NCI-H146 (cell line): ENCODE measurements at places on chromosomes 11 and 22.

GRCh38 chr11:76798202-76798581 is 15.0 kb downstream of the TSKU start:
- DNase-seq = no peak

DNA sequence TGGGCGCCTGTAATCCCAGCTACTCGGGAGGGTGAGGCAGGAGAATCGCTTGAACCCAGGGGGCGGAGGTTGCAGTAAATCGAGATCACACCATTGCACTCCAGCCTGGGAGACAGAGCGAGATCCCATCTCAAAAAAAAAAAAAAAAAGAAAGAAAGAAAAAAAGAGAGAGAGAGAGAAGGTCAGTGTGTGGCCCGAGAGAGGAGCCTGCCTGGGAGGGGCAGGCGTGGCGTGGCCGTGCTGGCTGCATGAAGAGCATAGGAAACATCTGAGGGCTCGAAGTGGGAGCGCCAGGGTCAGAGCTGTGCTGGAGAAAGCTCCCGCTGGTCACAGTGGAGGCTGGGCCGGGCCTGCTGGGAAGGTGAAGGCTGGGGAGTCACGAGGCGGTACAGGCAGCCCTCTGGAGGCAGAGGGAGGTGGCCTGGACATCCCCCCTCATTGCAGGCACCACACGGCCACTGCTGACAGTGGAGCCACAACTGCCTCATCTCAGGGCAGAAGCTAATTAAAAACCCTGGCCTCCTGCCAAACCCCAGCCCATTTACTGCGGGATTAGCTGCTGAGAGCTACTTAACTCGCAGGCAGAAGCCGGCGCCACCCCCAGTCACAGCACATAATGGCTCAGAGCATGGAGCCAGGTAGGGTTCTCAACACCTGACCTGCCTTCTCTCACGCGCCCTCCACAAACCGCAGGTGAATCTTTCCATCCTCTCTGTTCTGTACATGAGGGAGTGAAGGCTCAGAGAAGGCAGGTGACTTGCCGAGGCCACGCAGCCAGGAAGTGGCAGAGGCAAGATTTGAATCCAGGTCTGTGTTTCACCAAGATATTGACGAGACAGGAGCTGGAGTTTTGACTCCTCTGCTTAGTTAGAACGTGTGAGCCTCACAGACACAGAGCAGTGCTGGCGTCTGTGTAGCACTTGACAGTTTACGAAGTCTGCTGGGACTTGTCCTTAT is 32.6 kb downstream of the NFAM1 start:
- peak; percentile 90 for DNase-seq

DNA sequence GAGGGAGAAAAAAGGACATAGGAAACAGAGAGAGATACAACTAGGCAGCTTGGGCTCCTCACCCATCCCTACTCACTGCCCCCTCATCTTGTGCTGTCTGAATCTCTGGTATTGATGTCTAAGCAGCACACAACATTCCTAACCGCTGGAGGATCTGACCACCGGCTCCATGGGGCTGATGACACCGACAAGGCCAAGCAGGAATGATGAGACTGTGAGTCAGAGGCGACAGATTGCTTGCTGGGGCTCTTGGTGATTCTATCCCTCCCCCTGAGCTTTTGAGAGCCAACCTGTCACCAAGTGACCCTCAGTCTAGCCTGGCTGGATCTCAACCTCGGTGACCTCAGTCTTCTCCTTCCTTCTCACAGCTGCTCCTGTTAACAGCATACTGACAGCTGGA is 13.8 kb downstream of the PAMR1 start:
- no peak for DNase-seq

GRCh38 chr22:37740455-37741311 is 43.8 kb downstream of the TRIOBP start:
- no peak for DNase-seq

DNA sequence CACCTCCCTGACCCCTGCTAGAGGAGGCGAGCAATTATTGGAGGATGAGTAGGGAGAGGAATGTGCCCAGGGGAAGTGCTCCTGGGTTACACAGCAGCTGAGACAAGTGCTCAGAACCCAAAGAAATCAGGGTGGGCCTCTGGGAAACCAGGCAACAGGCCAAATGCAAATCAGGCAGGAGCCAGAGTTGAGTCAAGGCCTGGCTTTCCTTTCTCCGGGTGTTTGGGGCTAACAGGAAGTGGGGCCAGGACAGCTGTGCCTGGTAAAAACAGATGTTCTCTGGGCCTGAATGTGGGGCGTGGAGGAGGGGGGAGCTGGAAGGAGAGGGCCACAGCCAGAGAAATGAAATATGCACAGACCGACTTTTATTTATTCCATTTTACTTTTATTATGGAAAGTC is 22.0 kb downstream of the MFNG start:
- no peak for DNase-seq

DNA sequence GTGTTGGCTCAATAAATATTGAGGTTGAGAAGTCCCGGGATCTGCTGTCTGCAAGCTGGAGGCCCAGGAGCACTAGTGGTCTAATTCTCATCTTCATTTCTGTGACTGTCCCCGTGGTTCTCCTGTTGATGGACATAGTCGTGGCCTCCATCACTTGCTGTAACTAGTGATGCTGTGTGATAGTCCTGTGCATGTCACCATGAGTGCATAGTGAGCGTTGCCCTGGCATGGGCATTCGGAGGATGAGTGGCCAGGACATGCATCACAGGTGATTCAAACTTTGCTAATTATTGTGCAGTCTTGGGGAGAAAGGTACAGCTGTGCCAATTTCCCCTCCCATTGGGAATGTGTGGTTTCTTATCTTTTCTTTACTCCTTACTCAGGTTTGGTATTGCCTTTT is 902.2 kb downstream of the BRD1 start:
- DNase-seq = no peak

- peak; percentile 52 for DNase-seq
Measured at GRCh38 chr11:127037001-127037400, 36.4 kb upstream of the KIRREL3 start.

DNA sequence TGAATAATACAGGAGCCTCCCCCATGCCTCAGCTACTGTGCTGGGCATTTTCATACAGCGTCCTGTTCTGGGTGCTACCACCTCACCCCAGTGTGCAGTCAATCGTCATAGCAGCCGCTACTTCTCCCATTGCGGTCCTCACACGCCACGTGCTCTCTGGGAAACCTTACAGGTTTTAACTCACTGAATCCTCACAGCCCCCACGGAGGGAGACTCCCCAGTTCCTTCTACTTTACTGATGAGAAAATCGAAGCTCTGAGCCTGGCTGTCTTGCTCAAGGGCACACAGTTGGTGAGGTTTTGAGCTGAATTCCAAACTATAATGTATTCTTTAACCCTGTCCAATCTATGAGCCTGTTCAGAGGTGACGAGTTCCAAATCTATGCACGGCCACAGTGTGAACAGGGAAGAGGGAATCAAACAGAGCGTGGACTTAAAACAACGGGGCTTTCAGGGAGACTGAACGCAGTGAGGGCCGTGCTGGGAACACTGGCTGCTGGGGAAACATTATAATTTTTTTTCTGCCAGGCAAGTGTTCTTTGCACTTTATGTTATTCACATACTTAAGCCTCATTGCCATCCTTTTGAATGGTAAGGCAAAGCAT is 421.5 kb downstream of the BRD1 start:
- DNase-seq = no peak

GRCh38 chr22:49685116-49685515 is 142.6 kb downstream of the BRD1 start:
- DNase-seq = no peak

- peak; percentile 94 for DNase-seq
Measured at GRCh38 chr22:42369250-42370041, 62.8 kb downstream of the NFAM1 start.

- DNase-seq = no peak
Measured at GRCh38 chr11:65501472-65502273, 2.8 kb downstream of the MALAT1 start.

DNA sequence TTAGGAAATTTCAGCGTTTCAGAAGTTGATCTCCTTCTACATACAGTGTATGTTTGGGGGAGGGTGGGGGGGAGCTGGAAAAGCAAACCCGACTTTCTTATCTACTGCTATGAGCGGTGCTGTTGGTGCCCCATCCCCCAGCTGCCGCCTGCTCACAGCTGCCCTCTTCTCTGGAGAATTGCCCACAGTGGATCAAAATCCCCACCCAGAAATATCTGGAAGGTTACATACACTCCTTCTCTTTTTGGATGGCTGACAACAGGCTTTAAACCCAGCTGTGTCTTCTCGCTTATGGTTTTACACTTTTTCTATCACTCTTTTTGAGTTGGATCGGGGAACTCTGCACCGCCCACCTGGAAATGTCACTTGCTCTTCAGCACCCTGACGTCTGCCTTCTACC is 56.4 kb downstream of the DHCR7 start:
- DNase-seq = no peak

DNA sequence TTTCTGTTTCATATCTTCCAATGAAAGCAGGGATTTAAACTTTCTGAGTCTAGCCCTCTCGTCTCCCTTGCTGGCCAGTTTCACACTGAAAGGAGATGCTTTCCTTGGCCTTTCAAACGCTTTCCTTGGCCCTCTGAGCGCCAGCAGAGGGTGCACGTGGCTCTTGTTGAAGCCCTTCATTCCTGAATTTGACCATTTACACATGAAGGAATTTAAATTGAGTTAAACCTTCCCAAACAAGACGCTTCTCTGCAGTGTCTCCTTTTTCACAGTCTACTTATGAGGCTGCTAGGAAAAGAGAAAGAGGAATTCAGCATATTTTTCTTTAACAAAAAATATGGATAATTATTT is 21.6 kb downstream of the NNMT start:
- DNase-seq = peak; percentile 85

DNA sequence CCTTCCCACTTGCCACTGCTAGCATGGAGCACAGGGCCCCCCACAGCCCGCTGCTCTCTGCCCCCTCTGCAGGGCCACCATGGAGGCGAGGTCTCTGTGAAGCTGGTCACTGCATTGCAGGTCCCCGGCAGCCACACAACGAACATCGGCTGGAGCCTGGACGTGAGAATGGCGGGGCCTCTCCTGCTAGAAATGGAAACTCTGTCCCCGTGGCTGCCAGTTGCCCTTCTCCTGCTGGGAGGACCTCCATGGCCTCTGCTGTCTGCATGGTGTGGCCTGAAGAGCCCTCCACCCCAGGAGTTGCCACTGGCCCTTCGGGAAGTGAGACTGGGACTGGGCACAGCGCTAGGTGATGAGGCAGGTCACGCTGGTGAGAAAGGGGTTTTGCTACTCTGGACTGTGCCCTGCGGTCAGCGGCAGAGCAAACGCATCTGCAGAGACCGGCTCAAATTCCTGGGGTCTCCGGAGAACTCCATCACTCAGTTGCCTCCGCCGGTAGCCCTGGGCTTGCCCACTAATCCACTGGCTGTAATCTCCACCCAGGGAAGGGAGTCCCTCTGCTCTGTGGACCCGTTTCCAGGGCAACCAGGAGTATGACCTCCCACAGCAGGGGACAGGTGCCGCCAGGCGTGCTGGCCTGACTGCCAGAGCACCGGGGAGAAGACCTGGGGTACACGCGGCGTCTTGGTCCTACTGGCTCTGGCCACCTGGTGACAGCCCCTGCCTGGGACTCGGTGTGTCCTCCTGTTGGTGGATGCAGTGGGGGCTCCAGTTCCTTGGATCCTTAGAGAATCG is 806.3 kb downstream of the BRD1 start:
- DNase-seq = peak; percentile 26

DNA sequence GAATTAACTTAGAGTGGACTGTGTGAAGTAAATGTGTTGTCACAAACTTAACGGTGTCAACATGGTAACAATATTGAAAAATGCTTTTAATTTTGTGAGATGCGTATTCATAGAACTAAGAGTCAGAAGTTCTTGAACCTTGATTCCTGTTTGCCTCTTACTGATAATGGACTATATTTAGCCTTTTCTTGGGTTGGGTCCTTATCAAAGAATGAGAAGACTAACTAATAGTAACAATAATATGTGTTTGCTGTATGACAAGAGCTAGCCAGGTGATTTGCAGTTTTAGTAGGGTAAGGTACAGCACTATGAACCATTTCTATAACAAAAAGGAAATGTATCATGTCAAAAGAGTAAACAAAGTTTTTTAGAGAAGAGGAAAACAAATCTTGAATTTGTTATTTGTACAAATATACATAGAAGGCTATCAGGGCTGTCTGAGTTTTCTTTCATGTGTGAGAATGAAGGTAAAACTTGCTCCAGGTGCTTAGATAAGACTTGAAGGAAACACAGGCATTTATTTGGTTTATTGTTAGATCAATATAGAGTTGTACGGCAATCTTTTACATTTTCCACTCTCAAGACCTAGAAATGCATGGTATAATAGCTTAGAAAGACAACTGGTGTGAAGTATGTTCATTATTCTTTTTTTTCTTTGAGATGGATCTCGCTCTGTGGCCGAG is 74.1 kb downstream of the PACS1 start:
- DNase-seq = no peak

- DNase-seq = no peak
Measured at GRCh38 chr22:37032535-37033460, 13.3 kb downstream of the MPST start.

DNA sequence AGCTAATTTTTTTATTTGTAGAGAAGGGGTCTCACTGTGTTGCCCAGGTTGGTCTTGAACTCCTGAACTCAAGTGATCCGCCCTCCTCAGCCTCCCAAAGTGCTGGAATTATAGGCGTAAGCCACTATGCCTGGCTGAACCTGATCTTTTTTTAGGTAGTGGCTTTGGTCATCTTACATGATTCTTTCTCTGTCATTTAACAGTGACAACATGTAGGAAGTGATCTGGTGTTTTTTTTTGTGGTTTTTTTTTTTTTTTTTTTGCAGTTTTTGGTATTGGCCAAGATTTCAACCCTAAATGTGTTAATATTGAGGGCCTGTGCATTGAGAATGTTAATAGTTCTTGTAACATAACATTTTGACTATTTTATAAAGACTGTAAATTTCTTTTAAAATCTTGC is 8.0 kb upstream of the FERMT3 start:
- no peak for DNase-seq

DNA sequence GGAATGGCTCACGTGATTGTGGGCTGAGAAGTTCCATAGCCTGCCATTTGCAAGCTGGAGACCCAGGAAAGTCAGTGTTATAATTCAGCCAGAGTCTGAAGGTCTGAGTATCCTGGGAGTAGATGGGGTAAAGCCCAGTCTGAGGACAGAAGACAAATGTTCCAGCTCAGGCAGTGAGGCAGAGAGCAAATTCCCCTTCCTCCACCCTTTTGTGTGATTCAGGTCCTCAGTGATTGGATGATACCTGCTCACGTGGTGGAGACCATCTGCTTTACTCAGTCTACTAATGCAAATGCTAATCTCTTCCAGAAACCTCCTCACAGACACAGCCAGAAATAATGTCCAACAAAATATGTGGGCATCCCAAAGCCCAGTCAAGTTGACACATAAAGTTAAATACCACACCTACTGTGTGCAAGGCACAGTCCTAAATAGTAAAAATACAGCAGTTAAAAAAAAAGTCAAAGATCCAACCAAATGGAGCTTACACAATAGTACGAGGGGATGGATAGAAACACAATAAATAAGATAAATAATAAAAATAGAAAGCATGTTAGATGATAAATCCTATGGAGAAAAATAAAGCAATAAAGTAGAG is 13.2 kb upstream of the APOL6 start:
- DNase-seq = no peak

- DNase-seq = no peak
Measured at GRCh38 chr22:37229012-37229804, 14.9 kb downstream of the RAC2 start.
